ENCODE measurements at places on chromosomes 6 and 20. TPM values are rescaled to one million over a fixed set of nuclear protein-coding genes. Genes with fewer than 3 reads are reported as not detected.

The BMP5 gene
- 0.52 TPM for total RNA-seq

- H3K4me3 ChIP-seq, result no peak overlapping the region
- H3K36me3 ChIP-seq, result no peaks in the 10 kb centered on the region
- no peak for DNase-seq
- no peak overlapping the region for H3K27ac ChIP-seq
- no peaks in the 10 kb centered on the region for H3K27me3 ChIP-seq
Observed at GRCh38 chr6:88008831-88009231, 38.8 kb upstream of the SPACA1 start.

DNA sequence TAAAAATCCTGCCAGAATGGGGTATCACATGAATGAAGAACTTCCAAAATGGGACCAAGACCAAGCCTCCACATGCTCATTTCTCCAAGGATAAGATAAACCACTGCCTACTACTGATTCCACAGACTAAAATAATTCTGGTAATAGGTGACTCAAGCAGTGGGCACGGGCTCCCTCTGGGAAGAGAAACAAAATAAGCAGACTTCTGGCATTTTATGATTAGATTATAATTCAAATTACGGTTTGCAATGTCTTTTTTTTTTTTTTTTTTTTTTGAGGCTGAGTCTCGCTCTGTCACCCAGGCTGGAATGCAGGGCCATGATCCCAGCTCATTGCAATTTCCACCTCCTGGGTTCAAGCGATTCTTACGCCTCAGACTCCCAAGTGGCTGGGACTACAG, 16.0 kb downstream of the UQCC1 start:
- no peak for DNase-seq
- no peak overlapping the region for H3K27ac ChIP-seq
- no peak overlapping the region for H3K4me3 ChIP-seq
- no peaks in the 10 kb centered on the region for H3K4me1 ChIP-seq
- H3K36me3 ChIP-seq, result peaks cover 12% of the 10 kb centered on the region

The SYCP2 gene
- 2.5 TPM for total RNA-seq

GRCh38 chr6:128204616-128205015, 303.8 kb upstream of the THEMIS start:
- H3K27ac ChIP-seq, result no peak overlapping the region
- no peak for DNase-seq
- no peaks in the 10 kb centered on the region for H3K4me1 ChIP-seq
- peaks cover under 1% of the 10 kb centered on the region for H3K36me3 ChIP-seq
- H3K4me3 ChIP-seq, result no peak overlapping the region

GRCh38 chr20:21371193-21371592, 26.1 kb downstream of the NKX2-4 start:
- no peak overlapping the region for H3K27ac ChIP-seq
- H3K4me1 ChIP-seq, result no peaks in the 10 kb centered on the region
- no peak for DNase-seq
- H3K4me3 ChIP-seq, result no peak overlapping the region
- peaks cover 17% of the 10 kb centered on the region for H3K36me3 ChIP-seq
- H3K27me3 ChIP-seq, result no peaks in the 10 kb centered on the region

The SIRPB2 gene
- total RNA-seq, result 1.2 TPM

- no peak overlapping the region for H3K27ac ChIP-seq
- H3K36me3 ChIP-seq, result no peaks in the 10 kb centered on the region
- H3K27me3 ChIP-seq, result no peaks in the 10 kb centered on the region
- H3K4me3 ChIP-seq, result no peak overlapping the region
Observed at GRCh38 chr6:36636687-36637418, 41.7 kb upstream of the CDKN1A start.

DNA sequence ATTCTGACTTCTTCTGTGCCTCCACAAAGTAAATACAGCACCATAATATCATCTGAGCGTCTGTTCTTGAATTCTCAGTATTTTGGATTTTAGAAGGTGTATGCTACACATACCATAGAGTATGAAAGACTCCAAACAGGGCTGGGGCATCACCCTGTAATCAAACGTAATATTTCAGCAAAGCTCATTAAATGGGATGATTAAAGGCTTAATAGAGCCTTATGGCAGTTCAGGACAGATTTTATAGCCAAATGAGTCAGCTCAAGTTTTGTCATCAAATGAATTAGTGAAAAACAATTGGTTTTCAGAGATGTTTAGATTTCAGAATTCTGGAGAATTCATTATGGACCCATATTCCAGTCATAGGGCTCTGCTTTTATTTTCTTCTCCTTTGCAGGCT, 68.9 kb downstream of the TULP4 start:
- H3K27ac ChIP-seq, result no peak overlapping the region
- H3K4me3 ChIP-seq, result no peak overlapping the region
- H3K4me1 ChIP-seq, result peaks cover 23% of the 10 kb centered on the region
- no peaks in the 10 kb centered on the region for H3K27me3 ChIP-seq
- DNase-seq, result no peak

DNA sequence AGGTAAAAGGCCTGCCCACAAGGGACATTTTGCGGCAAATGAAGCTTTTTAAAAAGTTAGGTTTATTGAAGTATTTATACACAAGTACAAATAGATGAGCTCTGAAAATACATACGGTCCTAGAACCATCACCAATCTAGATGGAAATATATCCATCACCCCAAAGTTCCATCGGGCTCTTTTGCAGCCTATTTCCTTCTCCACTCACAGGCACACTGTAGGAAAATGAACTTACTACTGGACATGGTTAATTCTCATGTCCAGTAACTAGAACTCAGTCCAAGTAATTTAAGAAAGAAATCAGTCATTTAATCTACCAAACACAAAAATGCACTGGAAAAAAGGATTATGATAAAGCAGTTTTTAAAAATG, 6.2 kb downstream of the PCNA start:
- peak overlapping the region; percentile 99 for H3K27ac ChIP-seq
- no peak for DNase-seq
- no peaks in the 10 kb centered on the region for H3K27me3 ChIP-seq
- H3K36me3 ChIP-seq, result peaks cover 68% of the 10 kb centered on the region
- H3K4me1 ChIP-seq, result peaks cover 16% of the 10 kb centered on the region
- peak overlapping the region; percentile 94 for H3K4me3 ChIP-seq

- H3K4me3 ChIP-seq, result no peak overlapping the region
- H3K4me1 ChIP-seq, result no peaks in the 10 kb centered on the region
- no peak for DNase-seq
- no peak overlapping the region for H3K27ac ChIP-seq
- H3K36me3 ChIP-seq, result no peaks in the 10 kb centered on the region
Observed at GRCh38 chr6:167505782-167506181, 180.9 kb downstream of the TTLL2 start.

GRCh38 chr6:105920071-105920470, 166.1 kb upstream of the PRDM1 start:
- H3K27me3 ChIP-seq, result no peaks in the 10 kb centered on the region
- DNase-seq, result no peak
- no peak overlapping the region for H3K4me3 ChIP-seq
- no peaks in the 10 kb centered on the region for H3K4me1 ChIP-seq
- no peak overlapping the region for H3K27ac ChIP-seq
- no peaks in the 10 kb centered on the region for H3K36me3 ChIP-seq

DNA sequence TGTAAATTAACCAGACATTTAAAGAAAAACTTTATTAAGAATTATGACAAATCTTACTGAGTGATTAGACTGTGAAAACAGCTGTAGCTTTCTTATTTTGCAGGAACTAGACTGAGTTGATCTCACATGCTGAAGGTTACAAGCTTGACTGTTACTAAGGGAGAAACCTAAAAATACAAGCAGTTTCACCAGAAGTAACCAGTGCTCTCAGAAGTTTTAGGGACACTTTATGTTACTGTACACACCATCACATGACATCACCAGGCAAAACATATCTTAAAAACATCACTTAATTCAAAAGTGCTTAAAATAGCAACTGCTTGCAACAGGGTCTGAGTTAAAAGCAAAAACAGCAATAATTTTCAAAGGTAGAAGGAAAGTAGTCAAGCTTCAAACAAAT, 5.4 kb downstream of the FBXO30 start:
- H3K4me3 ChIP-seq, result no peak overlapping the region
- no peaks in the 10 kb centered on the region for H3K27me3 ChIP-seq
- peaks cover 3% of the 10 kb centered on the region for H3K36me3 ChIP-seq
- no peak for DNase-seq

The SLC52A3 gene
- 0.05 TPM for total RNA-seq

DNA sequence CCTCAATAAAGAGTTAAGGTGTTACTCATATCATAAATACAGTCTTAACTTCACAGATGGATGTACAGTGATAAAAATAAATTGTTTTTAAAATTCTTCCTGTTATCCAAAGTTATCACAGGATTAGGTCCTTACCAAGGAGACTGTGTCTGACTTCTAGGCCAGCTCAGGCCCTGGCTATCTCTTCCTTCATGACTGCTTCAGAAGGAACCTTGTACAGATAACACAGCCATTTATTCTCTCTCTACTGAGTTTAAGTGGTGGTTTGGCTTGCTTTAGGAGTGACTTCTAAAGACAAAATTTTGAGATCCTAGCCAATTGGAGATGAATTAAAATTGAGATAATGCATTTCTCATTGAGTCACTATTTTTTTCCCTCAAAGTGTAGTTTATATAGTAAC, 40.8 kb upstream of the RNF182 start:
- no peaks in the 10 kb centered on the region for H3K4me1 ChIP-seq
- H3K27me3 ChIP-seq, result no peaks in the 10 kb centered on the region
- no peak overlapping the region for H3K27ac ChIP-seq
- H3K36me3 ChIP-seq, result no peaks in the 10 kb centered on the region

DNA sequence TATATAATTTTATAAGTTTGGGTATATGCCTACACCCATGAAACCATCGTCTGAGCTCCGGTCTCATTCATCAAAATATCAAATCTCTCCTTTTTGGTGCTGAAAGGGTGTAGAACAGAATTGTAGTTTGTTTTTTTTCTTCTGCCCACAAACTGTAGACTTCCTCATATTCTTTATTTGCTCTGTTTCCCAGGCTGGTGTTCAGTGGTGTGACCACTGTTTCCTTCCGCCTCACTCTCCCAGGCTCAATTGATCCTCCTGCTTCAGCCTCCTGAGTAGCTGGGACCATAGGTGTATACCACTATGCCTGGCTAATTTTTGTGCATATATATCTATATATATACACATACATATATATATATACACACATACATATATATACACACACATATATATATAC, 139.6 kb upstream of the HCRTR2 start:
- no peaks in the 10 kb centered on the region for H3K36me3 ChIP-seq
- no peaks in the 10 kb centered on the region for H3K4me1 ChIP-seq
- H3K27ac ChIP-seq, result no peak overlapping the region
- no peak for DNase-seq
- H3K27me3 ChIP-seq, result no peaks in the 10 kb centered on the region

All from thymus (tissue), 14 donors.